ENCODE measurements at places on chromosomes 2 and 18.

- no peak for DNase-seq
Observed at GRCh38 chr2:128308889-128309279, 9.8 kb downstream of the HS6ST1 start.

- DNase-seq, result no peak
Observed at GRCh38 chr18:13530879-13531387, 195.4 kb downstream of the FAM210A start.

DNA sequence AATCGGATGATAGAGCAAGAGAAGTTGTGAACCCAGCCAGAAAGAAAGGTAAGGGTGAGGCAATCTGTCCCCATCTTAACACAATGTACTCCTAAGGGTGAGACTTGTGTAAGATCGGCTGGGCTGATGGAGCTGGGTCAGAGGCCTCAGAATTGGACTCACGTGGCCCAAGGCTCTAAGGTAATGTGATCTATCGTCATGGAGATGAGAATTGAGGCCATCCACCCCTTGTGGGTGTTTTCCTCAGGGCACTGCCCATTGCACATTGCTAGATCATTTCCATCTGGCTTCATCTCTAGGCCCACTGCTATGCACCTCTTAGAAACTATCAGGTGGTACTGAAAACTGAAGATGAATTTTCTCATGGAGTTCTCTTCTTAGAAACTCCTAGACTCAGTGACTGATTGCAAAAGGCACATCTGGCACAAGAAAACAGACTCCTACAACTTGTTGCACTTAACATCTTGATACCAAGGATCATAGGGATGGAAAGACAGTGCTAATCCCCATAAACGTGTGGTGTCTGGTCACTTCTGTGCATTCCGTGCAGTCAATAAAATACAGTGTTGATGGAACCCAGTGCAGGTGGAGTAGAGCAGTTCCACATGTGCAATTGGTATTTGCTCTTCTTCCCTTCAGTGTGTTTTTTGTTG lies 228.9 kb upstream of the FOSL2 start:
- no peak for DNase-seq

DNA sequence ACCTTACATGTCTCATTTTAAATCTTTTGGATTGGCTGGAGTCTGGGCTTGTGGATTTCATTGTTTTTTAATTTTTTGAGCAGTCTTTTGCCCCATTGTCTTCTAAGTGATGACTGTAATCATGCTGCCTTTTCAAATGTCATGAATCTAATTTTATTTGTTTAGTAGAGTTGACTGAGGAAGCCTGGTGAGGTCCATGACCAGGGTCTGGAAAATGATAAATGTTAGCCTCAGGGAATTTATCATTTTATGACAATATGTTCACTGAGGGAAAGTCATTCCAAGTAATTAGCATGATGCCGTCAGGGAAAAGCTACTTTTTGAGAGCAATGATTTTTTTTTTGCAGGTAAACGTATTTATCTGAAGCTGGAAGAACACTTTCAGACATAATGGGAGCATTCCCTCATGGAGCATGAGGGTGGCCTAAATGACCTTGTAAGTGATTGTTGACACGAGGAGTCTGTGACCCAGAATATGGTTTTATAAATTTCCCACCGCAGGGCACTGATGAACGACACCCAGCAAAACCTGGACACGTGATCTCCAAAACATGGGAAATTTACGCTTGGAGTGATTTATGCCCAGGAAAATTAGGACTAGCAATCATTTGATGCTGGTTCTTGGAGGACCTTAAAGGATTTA lies 155.3 kb upstream of the NABP1 start:
- no peak for DNase-seq

DNA sequence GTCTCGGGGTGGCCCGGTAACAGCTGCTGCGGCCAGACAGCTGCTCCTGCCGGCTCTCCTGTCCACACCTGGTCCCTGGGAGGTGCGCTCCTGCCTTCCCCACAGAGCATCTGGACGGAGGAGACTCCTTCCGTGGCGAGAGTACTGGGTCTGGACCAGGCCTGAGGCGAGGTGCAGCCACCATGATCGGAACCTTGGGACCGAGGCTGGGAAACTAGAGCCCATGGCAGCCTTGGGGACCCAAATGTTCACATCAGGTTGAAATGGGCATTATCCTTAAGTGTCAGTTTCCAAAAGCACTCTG lies 628 bp downstream of the GIGYF2 start:
- no peak for DNase-seq

DNA sequence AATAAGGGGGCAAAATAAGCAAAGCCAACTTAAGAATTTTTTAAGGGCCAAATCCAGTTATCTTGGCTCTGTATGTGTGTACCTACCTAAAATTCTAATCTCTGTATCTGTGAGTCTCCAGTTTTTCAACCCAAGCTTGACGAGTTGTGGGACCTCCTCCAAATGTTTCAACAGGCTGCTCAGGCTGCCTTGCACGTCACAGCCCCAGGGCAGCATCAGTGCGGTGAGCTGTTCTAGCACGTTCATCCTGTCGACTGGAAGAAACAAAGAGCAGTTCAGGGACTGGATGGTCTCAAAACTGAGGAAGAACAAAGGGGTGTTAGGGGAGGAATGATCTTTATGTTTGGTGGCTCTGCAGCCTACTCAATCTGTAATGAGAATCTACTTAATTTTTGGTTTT lies 29.4 kb downstream of the NLRC4 start:
- no peak for DNase-seq

DNA sequence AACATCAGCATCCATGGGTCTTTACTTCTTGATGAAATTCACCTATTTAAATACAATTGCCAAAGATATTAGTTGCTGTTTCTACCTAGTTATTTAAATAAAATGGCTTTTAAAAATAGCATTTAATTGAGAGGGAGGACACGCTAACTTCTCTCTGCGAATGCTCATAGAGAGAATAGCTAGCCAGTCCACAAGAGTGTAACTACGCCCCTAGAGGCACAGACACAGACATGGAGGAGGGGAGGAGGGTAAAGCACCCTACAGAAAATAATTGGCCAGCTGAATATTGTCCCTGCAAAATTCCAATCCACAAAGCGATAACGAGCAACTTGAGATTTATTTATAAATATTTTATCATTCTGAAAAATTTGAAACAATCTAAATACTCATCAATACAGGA lies 97.0 kb upstream of the PAPOLG start:
- DNase-seq, result no peak

- no peak for DNase-seq
Observed at GRCh38 chr2:208266553-208266893, 468 bp downstream of the PIKFYVE start.

GRCh38 chr2:71460595-71461303 lies 7.4 kb downstream of the DYSF start:
- no peak for DNase-seq

- DNase-seq, result no peak
Observed at GRCh38 chr18:75248426-75249174, 38.0 kb downstream of the TSHZ1 start.

GRCh38 chr18:77397617-77398016 lies 148.0 kb downstream of the GALR1 start:
- no peak for DNase-seq

- no peak for DNase-seq
Observed at GRCh38 chr2:215830304-215830703, 183.0 kb downstream of the MREG start.

GRCh38 chr2:62306751-62307468 lies 111.0 kb downstream of the B3GNT2 start:
- no peak for DNase-seq

DNA sequence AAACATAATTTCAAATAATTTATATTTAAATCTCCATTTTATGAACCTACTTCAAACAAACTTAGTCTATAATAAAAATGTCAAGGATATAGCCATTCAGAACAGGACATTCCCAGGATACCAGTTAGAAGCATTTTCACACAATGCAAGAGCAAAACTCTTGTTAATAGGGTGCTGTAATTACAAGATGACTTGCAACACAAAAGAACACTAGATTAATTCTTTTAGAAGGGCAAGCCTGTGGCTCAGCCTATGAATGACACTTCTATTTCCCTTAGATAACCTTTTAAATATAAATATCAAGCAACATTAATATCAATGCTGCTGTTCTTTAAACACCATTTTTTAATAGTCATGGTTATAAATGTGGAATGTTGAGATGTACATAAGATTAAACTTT lies 157.9 kb upstream of the SCN7A start:
- DNase-seq, result no peak

DNA sequence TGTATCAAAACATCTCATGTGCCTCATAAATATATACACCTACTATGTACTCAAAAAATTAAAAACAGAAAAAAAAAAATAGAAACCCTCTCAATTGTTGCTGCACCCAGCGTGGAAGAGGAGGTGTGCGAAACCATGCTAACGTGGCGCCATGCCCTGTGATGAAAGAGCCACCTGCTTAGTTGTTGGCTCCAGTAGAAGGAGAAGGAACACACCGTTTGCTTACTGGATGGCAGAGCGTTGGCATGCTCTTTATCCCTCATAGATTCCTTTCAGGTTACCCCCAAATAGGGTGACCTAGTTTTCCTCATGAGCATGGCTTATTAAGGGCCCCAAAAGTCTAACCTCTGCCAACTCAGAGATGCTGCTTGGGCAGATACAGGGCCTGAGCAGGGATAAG lies 332.1 kb downstream of the AGAP1 start:
- DNase-seq, result no peak

DNA sequence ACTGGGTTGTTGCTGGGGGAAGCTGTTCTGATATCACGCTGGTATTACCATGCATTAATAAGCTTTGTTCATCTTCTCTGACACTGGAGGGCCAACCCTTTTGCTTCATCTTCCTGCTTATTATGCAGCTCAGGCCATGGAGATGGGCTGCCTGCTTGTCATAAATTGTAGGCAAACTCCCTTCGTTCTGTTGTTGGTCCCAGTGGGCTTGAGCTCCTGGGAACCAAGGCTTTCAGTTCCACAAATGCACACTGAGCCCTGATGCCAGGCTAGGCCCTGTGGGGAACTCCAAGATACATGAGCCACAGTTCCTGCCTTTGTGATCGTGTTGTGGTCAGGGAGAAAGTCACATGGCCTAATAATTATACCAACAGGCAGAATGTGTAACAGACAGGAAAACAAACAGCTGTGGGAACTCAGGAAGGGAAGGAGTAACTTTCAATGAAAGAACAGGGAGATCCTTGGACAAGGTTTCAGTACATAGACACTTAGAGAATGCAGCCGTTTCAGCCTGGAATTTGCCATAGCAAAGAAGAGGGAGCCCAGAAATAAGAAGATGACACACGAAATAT lies 49.0 kb upstream of the BCL2L11 start:
- no peak for DNase-seq

- no peak for DNase-seq
Observed at GRCh38 chr2:230419181-230419580, 3.2 kb downstream of the SP100 start.

GRCh38 chr2:212843409-212844199 lies 305.0 kb upstream of the ERBB4 start:
- DNase-seq, result no peak

DNA sequence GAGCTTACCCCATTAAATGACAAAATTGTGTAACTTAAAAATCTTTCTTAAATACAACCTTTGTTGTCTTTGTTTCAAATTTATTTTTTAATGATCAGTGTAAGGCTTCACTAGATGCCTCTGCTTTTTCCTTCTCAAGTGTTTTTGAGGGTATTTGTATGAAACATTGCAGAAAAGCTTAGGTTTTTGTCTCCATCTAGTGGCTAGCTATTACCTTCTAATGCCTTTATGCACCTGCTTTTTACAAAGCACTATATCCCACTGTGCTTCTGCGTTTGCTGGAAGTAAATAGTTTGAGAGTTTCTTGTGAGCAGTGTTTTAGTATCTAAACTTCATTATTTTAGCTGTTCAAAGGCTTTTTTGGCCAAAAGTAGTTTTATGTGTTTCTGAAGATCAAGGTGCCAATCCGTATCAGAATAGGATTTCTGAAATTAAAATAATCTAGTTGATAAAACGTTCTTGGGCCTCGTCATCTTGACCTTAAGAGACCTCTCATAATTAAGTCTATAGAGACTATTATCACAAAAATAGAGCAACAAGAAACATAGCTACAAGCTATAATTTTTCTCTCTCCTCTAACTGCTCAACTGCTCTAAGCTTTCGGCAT lies 47.0 kb downstream of the IWS1 start:
- no peak for DNase-seq
